ENCODE measurements at places on chromosomes 3 and 15.

GRCh38 chr3:117104381-117104780, 394.8 kb downstream of the TUSC7 start:
- DNase-seq = no peak

DNA sequence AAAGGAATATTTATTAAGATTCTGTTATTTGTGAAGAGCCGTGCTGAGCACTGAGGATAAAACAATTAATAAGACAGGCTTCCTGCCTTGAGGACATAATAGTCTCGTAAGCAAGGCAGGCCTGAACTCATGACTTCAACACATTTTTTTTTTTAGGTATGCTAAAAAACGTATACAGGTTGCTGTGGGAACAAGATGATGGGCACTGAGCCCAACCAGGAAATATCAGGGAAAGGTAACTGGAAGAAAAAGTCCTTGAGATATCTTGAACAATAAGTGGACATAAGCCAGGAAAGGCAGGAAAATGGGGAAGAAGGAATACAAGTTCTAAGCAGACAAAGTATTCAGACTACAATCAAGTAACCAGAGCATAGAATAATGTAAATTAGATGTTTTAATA, 26.1 kb downstream of the CERS3 start:
- DNase-seq = no peak

DNA sequence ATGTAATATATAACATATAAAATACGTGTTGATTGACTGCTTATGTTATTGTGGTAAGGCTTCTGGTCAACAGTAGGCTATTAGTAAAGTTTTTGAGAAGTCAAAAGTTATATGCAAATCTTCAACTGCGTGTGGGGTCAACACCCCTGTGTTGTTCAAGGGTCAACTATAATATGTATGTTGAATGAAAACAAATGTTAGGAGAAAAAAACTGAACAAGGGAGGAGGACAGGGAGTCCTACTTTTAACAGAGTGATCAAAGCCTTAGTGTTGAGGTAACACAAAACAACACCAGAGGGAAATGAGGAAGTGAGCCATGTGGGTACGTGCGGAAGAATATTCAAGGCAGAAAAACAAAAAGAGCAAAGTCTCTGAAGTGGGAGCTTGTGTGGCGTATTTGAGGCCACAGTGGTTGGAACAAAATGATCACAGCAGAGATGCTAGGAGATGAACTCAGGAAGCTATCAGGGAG, 62.5 kb downstream of the SFMBT1 start:
- DNase-seq = no peak

- DNase-seq = no peak
Observed at GRCh38 chr3:150902988-150903387, 2.3 kb downstream of the MINDY4B start.

- DNase-seq = no peak
Observed at GRCh38 chr3:30862004-30862403, 32.5 kb downstream of the GADL1 start.

Measured in epithelial cell of esophagus (primary cell).